ENCODE measurements at places on chromosomes 2 and 18.

DNA sequence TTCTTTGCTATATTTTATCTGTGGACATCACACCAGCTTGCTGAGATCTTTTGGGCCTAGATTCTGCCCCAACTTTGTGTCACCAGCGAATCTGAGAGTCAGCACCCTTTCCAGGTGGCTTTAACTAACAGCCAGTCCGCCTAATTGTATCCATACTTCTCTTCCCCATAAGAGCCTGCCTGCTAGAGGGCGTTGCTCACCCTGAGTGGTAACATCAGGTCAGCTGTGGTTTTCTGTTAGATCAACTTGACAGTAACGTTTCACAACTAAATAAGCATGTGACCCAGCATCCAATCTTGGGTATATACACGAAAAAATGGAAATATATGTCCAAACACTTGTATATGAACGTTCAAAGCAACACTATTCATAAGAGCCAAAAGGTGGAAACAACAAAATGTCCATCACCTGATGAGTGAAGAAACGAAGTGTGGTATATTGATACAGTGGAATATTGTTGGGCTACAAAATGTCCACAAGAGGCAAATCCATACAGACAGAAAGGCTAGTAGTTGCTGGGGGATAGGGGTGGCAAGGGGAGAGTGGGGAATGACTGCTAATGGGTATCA, 24.9 kb downstream of the EFHD1 start:
- DNase-seq = no peak
- no peak overlapping the region for H3K27ac ChIP-seq
- no peaks in the 10 kb centered on the region for H3K4me1 ChIP-seq
- no peaks in the 10 kb centered on the region for H3K27me3 ChIP-seq

- DNase-seq = no peak
- H3K27me3 ChIP-seq = no peaks in the 10 kb centered on the region
- no peaks in the 10 kb centered on the region for H3K36me3 ChIP-seq
- H3K27ac ChIP-seq = no peak overlapping the region
These were observed 124.4 kb upstream of the SETBP1 start for GRCh38 chr18:44556296-44556695.

DNA sequence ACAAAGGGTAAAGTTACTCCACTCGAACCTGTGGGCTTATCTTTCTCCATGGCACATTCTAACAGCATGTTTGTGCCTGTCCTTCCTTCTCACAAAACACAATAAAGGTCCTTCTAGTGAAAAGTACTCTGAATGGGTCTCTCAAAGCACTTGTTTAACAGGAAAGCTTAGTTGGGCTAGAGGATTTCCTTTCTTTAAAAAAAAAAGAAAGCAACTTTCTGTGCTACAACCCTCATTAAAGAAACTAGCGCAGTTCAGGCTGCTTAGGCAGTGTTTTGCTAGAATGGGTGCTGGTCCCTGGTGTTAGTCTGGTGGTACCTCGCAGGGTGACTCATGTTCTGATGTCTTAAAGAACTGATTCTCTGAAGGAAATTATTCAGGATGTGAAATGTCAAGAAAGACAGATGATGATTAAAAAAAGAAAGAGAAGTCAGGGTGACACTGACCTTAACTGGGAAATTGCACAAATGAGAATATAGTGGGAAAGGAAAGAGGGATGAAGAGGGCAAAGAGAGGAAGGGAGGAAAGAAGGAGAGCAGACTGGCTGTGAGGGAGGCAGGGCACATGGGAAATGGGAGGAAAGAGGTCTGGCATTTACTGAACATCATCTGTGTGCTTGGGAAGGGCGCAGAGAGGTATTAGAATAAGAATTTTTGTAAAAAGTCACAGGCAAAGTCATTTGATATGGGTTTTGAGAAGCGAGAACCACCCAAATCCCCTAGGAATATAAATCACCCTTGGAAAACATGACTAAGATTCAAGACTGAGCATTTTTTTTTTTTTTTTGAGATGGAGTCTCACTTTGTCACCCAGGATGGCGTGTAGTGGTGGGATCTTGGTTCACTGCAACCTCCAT, 74.9 kb downstream of the ATP8B1 start:
- H3K4me1 ChIP-seq = no peaks in the 10 kb centered on the region
- no peak overlapping the region for H3K27ac ChIP-seq
- no peaks in the 10 kb centered on the region for H3K27me3 ChIP-seq
- DNase-seq = no peak

DNA sequence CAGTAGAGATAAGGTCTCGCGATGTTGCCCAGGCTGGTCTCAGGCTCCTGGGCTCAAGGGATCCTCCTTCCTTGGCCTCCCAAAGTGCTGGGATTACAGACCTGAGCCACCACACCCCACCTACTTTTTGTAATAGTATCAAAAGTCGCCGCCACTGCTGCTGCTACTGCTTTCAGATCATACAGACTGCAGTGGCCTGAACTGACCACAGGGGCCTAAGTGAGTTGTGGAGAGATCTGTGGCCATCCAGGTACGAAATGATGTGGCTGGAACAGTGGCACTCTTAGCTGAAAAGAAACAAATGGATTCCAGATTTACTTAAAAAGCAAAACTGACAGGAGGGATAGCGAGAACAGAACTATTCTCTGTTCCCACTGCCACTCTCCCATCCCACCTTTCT, 32.9 kb upstream of the POMC start:
- no peaks in the 10 kb centered on the region for H3K36me3 ChIP-seq
- peaks cover 5% of the 10 kb centered on the region for H3K4me1 ChIP-seq
- H3K4me3 ChIP-seq = no peak overlapping the region
- H3K27ac ChIP-seq = no peak overlapping the region
- peak; percentile 55 for DNase-seq

- no peaks in the 10 kb centered on the region for H3K4me1 ChIP-seq
- H3K36me3 ChIP-seq = no peaks in the 10 kb centered on the region
- H3K27ac ChIP-seq = no peak overlapping the region
- no peak for DNase-seq
- no peak overlapping the region for H3K4me3 ChIP-seq
These were observed 510.1 kb downstream of the DCC start for GRCh38 chr18:52850031-52850560.

Measured in testis (tissue), 5 donors.